RPMI7951 (cell line): ENCODE measurements at places on chromosomes 1 and 21. TPM values are rescaled to one million over a fixed set of nuclear protein-coding genes. Genes with fewer than 3 reads are reported as not detected.
A peak's percentile ranks its signal among the peaks of the same experiment; 100 is the strongest.

ATP5IF1 gene
- total RNA-seq = 353 and 365 TPM in 2 replicates

NEXN gene
- total RNA-seq = 1.7 and 3.4 TPM in 2 replicates

DNA sequence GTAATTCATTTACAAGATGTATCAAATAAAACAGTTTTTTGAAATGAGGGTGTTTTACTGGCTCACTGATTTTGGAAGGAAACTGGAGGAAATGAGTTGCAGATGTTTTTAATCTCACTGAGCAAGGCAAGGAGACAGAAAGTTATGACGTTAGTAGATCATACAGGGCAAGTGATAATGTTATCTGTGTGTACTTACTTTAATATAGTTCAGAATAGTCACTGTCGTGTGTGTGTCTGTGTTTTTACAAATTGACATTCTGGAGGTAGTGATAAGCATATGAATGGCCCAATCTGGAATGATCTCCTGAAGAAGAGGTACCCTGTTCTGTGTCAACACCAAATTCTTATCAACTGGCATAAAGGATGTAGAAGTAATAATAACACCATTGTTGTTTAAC, 1.9 kb upstream of the GBP4 start:
- no peak for DNase-seq

DNA sequence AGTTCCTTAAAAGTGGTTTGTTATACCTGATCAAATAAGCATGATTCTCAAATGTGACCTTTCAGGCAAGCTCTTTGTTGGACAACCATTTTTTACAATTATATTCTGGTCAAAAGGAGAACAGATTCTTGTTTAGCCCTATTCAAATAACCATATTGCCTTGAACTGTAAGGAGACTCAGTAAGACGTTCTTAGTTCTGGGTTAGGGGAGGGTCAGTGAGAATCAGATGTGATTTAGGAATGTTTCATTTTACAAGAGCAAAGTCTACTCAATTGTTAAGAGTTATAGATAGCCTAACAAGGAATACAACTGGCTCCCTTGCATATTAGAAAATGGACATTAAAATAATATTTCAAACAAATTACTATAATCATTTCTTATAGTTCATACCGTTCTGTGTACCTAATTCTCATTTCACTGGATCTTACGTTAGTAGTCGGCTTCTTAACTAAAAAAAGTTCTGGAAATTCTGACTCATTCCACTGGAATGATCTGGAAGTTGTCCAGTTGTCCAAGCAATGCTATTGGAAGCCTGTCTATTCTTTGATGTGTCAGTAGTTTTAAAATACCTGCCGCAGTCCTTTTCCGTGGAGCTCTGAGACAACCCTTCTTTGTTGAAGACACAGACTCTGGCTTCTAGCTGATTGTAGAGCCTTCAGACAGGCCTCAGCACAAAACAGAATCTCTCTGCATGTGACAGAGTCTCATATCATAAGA, 88.8 kb downstream of the MAST2 start:
- DNase-seq = peak; percentile 91

DNA sequence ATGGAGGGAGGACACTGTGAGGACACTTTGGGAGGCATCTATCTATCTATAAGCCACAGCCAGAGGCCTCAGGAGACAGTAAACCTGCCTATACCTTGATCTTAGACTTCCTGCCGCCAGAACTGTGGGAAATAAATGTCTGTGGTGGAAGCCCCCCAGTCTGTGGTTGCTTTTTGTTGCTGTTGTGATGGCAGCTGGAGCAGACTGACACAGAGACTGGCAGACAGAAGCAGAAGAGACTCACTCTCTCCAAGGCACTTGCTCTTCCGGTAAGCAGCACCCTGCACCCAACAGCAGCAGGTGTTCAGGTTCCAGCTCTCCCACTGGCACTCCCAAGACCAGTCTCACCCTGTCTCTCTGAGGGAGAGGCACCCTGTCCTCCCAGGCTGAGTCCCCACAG, 297.6 kb downstream of the TTLL7 start:
- DNase-seq = no peak

ZZZ3 gene
- 64.0 and 64.1 TPM in 2 replicates for total RNA-seq

DNA sequence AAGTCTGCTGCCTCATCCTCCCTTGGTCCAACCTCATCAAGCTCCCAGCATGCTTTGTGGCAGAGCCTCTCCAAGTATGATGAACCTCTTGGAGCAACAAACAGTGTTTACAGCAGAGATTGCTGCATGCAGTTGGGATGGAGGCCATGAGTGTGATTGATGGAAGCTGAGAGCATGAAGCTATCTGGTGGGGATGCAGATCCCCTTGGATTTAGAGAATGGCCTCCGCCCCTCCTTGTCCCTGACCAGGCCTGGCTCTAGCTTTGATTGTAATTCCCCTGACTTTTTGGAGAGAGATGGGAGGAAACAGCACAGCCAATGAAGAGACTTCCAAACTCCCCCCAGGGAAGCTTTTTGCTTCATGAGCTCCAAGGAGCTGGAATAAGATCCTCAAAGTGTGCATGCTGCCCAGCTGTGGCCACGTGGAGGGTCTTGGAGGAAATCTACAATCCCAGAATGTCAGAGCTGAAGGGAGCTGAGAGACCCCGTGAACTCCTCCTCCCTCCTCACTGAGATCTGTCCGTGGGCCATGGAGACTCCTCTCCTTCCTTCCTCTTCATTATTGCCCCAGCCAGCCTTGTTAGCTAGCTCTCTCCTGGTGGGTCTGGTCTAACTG, 165.3 kb upstream of the USP24 start:
- DNase-seq = no peak

TPTE gene
- total RNA-seq = 2.4 and 3.1 TPM in 2 replicates
